ENCODE measurements at places on chromosomes 7 and 10. TPM values are rescaled to one million over a fixed set of nuclear protein-coding genes. Genes with fewer than 3 reads are reported as not detected.

DNA sequence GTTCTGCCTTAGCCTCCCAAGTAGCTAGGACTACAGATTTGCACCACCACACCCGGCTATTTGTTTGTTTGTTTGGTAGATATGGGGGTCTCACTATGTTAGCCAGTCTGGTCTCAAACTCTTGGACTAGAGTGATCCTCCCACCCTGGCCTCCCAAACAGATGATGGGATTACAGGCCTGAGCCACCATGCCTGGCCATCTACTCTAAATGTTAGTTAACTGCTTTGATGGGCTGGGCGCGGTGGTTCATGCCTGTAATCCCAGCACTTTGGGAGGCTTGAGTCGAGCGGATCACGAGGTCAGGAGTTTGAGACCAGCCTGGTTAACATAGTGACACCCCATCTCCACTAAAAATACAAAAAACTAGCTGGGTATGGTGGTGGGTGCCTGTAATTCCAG is 74.8 kb downstream of the SEPTIN14 start:
- DNase-seq: no peak

DNA sequence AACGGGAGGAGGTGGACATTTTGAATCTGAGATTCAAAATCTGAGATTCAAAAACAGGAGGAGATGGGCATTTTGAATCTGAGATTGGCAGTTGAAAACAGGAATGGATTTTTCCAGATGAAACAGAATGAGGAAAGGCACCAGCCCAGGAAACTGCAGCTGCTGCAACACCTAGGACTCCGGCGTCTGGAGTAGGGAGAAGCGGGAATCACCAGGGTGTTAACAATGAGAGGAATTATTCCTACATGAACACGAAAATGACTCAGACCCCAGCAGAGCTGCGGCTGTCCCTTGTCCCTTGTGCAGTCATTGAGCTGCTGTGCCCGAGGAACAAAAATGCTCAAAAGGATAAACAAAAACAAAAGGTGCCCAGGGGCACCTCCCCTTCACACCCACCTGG is 59.9 kb upstream of the KAT6B start:
- DNase-seq: no peak

Gene CARD11
- total RNA-seq: not detected

Gene SFRP4
- 81.9 TPM for total RNA-seq

DNA sequence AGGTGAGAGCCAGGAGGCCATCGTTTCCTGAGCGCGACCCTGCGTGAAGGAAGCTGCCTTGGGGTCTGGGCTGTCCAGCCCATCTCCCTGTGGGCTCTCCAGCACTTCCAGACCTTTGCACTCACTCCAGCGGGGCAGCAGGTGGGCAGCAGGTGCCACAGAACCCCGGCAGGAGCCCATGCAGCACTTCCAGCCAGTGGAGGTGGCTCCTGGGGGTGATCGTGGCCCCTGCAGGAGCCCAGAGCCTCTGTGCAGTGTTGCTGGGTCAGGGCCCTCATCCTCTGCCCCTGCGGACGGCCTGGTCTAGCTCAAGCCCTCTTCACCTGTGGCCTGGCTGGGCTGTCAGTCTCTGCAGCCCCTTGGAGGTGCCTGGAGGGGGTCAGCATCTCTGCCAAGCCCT is 59.9 kb downstream of the PWWP2B start:
- no peak for DNase-seq

Gene RBP3
- not detected for total RNA-seq

DNA sequence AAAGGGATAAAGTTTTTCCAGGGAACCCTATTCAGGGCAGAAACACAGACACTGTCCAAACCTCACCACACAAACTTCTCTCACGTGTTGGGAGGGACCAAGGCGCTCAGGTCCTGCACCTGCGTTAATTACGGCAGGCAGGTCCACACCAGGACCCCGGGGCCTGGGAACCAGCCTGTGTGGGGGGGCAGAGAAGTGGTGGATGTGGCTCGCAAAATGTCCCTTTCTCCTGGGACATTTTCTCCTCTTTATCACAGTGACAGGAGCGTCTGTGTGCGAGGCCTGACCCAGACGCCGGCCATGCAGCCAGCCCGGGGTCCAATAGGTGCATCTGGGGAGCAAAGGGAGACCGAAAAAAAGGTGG is 73.4 kb upstream of the ZNF722 start:
- DNase-seq: no peak

- no peak for DNase-seq
Observed at GRCh38 chr10:14456218-14456869, 125.6 kb upstream of the FRMD4A start.

- DNase-seq: peak; percentile 91
Observed at GRCh38 chr7:100545360-100546128, 6.5 kb downstream of the AGFG2 start.

Gene UPK3BL2
- total RNA-seq: 64.0 TPM

DNA sequence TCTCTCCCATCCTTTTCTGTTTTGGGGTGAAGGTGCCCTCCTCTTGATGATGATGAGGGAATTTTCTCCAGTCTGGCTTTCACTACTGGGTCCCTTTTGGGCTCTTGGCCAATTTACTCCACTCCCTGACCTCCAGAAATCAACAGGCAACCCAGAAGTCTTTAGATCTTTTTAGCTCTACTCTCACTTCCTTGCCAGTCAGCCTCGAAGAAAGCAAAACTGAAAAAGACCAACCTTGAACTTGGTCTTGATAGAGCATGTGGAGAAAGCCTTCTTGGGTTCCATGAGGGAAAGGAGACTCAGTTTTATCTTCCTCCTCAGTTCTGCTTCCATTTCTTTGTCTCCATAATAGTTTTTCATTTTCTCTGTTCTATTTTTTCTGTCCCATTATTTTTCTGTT is 91.4 kb upstream of the NPVF start:
- DNase-seq: no peak

Gene SFTPA1
- total RNA-seq: not detected

Data from uterus (tissue), 4 donors.